Skin of body (tissue), 3 donors: ENCODE measurements at places on chromosomes 1 and 21.

GRCh38 chr1:37147906-37148305, 113.6 kb upstream of the GRIK3 start:
- DNase-seq = no peak

DNA sequence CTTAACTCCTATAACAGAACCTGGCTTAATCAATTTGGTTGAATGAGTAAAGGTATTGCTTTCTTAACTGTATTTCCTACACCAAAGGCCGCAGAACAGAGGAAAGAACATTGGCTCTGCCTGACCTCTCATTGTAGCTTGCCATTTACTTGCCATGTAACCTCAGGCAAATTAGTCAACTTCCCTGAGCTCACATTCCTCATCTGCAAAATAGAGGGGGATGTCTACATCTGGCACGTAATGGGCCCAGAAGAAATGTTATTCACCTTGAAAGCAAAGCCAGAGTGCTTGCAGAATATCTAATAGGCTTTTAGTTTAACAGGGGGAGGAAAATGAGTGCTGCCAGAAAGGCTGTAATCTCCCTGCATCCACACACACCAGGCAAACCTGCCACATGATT, 44.3 kb downstream of the LAMC2 start:
- DNase-seq = no peak

DNA sequence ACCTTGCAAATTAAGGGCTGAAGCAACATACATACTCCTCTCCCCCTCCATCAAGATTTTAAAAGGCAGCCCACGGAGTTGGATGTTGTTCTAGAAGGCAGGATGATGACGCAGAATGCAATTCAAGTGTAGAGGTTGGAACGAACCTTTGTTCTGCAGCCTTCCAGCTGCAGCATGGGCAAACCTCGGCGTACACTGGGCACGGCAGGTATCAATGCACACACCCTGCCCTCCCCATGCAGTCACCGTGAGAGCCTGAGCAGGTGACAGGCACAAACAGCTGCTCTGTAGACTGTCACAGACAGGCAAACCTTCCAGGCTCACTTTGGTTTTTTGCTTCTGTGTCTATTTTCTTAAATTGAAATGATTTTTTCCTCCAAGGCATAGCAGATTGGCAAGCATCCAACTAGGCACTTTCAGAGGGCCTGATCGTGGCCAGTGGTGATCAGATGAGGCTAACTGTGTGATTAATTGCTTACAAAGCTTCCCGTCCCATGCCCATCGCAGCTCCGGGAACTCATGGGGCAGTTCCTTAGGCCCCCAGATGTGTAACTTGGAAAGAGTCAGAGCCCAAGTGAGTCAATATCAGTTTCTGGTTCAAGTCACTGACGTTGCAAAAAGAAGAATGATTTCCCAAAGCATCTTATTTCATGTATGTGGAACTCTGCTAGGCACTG, 82.3 kb downstream of the ITPKB start:
- DNase-seq = peak; percentile 59

DNA sequence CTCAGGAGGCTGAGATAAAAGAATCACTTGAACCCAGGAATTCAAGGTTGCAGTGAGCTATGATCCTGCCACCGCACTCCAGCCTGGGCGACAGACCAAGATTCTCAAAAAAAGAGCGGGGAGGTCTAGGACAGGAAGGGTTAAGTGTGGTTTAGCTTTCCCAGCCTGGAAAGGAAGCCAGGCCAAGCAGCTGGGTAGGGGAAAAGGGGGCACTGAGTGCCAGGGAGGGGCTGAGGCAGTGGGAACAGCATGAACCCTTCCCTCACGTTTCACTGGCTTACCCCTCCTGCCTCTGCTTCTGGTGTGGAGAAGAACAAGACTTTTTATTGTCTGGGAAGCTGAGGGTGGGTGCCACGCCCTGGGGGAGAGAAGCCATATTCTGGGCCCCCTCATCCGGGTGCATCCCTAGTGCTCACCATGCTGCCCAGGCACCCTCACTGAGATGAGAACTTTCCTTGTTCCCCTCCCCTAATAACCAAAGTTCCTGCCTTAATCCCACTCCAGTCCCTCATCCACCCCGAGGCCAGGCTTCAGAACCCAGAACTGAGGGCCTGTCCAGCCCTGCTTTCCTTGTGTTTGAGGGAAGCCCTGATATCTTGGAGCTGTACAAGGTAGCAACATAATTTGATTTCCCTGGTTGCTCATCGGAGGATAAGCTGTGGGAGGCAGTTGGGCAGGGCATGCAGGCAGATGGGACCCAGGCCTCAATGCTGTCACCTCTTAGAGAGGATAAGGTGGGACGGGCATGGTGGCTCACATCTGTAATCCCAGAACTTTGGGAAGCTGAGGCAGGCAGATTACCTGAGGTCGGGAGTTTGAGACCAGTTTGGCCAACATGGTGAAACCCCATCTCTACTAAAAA, 2.0 kb upstream of the LMNA start:
- DNase-seq = no peak

DNA sequence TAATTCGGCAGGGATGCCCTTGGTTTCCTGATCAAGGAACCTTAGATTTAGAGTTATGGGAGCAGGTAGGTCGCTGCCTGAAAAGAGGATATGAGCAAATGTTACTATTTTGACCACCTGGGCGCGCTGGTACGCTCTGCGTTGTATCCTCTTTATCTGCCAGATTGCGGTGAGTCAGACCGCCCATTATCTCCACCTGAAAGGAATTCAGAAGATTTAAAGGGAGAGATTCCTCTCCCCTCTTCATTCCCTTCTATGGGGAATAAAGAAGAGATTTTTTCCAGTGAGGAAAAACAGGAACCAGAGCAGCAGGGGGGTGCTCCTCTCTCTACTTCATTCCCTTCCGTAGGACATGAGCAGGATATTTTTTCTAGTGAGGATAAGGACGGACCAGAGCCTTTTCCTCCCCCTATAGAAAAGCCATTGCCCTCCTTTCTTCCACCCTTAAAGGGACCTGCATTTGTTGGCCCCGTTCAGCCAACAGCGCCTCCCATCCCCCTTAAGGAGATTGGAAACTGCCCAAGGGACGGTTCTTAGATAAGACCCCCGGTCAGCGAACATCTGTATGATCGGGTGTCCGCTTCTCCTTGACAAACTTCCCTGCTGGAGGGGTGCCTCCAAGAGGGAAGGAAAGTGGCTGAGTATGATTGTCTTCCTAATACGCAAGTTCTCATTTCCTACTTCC, 34.1 kb downstream of the CLCA1 start:
- DNase-seq = no peak

GRCh38 chr1:158675563-158676323, 10.8 kb downstream of the SPTA1 start:
- no peak for DNase-seq

- no peak for DNase-seq
Measured at GRCh38 chr1:76583235-76583868, 283.9 kb upstream of the ST6GALNAC5 start.

GRCh38 chr1:68287241-68287640, 54.9 kb upstream of the WLS start:
- no peak for DNase-seq

DNA sequence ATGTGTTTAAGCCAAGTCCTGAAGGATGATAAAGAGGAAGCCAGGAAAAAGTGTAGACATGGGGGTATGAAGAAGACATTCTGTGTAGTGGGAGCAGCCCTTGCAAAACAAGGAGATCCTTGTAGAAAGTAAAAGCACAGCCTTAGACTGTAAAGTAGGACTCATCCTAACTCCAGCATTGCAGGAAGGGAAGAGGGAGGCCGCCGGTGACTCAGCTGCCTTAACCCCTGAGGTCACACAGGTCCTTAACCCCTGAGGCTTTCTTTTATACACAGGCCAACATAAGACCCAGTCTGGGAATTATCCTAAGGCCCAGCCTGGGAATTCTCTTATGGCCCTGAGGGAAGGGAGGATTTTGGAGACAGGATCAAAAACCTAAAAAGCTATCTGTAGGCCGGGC, 18.0 kb downstream of the PGM1 start:
- DNase-seq = no peak

- peak; percentile 18 for DNase-seq
Measured at GRCh38 chr1:58699011-58699762, 675 bp downstream of the MYSM1 start.

- DNase-seq = no peak
Measured at GRCh38 chr1:182340233-182341058, 51.1 kb downstream of the GLUL start.

DNA sequence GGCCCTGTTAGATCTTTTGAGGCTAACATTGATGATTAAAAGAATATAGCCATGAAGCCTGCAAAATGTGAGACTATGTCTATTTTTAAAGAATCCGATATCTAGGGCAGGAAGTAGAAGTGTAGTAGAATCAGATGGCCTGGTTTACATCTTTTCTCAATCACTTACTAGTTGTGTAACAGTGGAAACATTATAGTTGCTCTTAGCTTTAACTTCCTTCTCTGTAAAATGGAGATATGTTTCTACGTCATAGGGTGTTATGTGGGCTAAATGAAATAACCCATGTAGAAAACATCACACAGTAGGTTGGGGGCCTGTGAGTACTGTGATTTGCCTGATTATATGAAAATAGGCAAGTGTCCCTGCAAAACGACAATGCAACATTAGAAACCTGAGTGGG, 4.4 kb upstream of the IGFN1 start:
- DNase-seq = peak; percentile 21

DNA sequence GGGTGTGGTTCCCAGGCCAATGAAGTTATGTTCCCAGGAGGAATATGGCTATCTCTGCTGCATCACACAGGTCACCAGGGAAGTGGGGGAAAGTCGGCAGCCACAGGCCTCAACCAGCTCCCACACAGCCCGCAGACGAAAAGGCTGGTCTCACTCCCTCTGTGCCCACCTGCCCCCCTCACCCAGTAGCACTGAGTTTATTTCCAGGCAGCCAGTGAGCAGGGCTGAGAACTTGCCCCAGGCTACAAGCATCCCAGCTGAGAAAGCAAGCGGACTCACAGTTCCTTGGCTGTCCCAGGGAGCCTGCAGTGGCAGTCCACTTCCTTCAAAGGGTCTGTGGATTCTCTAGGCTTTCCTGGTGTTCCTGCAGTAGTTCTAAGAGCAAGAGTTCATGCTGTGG, 68.9 kb downstream of the SLC5A9 start:
- DNase-seq = no peak

- no peak for DNase-seq
Measured at GRCh38 chr1:208604295-208604694, 360.1 kb upstream of the PLXNA2 start.

GRCh38 chr1:52592637-52593323, 9.4 kb upstream of the GPX7 start:
- no peak for DNase-seq

GRCh38 chr1:147851149-147851548, 51.4 kb upstream of the GJA8 start:
- no peak for DNase-seq

DNA sequence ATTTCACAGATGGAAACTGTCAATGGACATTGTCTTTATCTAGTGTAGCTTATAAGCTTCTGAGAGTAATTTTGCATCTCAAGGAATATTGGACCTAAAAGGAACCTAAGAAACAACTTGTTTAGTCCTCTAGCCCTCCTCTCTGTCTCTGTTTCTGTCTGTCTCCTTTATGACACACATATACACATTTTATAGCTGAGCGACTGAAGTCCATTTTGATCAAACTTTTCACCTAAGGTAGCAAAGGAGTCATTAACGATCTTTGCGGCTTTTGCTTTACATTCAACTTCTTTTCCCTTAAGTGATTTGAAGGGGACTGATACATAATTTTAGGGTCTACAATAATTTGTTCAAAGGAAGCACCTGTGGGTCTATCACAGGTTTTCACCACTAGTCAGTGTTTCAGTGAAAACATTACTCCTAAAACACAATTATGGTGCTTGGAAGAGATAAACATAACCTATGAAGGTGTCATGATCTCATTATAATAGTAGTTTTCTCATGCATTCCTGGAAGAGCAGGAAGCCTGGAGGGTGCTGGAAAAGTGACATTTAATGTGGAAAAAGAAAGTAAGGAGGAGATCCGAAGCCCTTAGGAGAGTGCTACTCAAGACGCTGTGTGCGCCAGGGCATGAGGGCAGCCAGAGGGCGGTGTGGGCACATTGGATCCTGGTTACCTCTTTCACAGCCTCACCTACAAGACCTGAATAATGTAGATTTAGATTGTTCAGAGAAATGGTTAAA, 248.6 kb downstream of the DNM3 start:
- no peak for DNase-seq

DNA sequence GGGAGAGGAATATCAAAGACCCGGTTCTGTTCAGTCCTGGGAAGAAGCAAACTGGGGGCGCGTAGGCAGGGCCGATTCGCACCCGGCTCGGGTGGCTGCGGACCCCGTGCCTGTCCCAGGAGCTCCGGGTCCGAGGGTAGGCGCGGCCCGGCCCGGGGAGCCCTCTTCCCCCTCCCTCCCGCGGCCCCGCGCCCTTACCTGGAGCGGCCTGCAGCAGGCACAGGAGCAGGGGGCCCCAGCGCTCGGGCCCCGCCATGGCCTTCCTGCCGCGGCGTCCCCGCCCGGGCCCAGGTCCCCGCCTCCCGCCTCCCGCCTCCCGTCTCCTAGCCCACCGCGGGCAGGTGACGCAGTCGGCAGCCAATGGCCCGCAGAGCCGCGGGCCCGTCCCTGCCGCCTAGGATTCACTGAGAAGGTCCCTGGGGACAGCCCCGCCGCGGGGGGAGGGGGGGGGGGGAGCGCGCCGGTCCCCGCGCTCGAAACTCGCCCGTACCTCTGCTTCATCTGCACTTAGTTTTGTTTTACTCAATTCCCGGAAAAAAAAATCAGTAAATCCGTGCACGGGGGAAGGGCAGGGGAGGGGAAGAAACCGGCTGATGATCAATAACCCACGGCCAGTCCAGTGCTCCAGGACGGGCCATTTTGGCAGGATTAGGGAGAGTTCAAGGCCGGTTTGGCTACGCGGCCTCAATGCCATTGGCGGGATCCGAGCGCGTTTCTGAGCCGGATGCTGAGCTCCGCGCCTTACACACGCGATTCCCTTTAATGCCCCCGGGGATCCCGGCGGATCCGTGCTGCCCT, at the start of gene IFNLR1:
Gene IFNLR1, minus strand, starts transcription at position 297 of the 798 bp plus-strand sequence. Its CDS starts 41 bp downstream, at position 256.
- DNase-seq = no peak

DNA sequence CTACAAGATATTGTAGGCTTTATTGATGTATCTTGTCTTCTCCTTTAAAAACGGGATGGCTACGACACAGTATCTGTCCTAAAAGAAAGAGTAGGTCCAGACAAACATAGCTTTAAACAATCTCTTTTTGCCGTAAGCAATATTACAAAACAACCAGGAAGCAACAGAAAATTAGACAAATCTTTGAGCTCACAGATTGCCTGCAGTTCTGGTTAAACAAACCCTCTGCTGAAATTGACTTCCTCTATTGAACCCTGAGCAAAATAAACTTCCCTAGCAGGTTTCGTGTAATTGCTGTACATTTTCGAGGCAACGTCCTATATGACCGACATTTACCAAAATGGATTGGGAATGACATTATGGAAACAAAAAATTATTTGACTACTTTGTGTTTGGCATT, 50.6 kb downstream of the CHML start:
- DNase-seq = no peak

GRCh38 chr1:208410409-208410808, 166.2 kb upstream of the PLXNA2 start:
- no peak for DNase-seq
